ENCODE measurements at places on chromosomes 3 and 15.
A peak's percentile ranks its signal among the peaks of the same experiment; 100 is the strongest.

- no peak for DNase-seq
Observed at GRCh38 chr3:66467996-66468735, 32.7 kb downstream of the LRIG1 start.

- DNase-seq: no peak
Observed at GRCh38 chr3:22373182-22373581, 622.2 kb upstream of the ZNF385D start.

- DNase-seq: no peak
Observed at GRCh38 chr3:169809230-169809795, 3.4 kb upstream of the LRRIQ4 start.

DNA sequence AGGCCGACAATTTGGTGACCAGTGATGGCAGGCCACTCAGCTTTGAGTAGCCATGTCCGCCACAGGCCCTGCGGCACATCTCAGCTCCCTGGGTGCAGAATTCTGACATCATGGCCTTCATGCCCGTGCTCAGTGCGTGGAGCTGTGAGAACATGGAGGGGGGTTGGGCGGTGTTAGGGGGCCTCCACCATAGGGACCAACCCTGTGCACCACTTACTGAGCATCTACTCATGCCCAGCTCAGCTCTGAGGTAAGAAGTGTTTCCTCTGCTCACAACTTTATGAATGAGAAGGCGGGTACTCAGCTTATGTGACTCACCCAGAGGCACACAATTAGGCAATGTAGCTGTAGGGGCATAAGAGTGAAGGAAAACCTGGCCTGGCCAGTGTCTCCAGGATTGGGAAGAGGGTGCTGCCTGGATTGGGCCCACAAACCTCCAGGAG lies 10.5 kb downstream of the ACOX2 start:
- no peak for DNase-seq

GRCh38 chr3:74287557-74287956 lies 326.9 kb downstream of the CNTN3 start:
- DNase-seq: no peak

- no peak for DNase-seq
Observed at GRCh38 chr3:168933614-168934013, 729.9 kb downstream of the MECOM start.

- no peak for DNase-seq
Observed at GRCh38 chr3:99969136-99969535, 145.2 kb downstream of the FILIP1L start.

GRCh38 chr3:10523561-10523960 lies 18.2 kb upstream of the ATP2B2 start:
- no peak for DNase-seq

DNA sequence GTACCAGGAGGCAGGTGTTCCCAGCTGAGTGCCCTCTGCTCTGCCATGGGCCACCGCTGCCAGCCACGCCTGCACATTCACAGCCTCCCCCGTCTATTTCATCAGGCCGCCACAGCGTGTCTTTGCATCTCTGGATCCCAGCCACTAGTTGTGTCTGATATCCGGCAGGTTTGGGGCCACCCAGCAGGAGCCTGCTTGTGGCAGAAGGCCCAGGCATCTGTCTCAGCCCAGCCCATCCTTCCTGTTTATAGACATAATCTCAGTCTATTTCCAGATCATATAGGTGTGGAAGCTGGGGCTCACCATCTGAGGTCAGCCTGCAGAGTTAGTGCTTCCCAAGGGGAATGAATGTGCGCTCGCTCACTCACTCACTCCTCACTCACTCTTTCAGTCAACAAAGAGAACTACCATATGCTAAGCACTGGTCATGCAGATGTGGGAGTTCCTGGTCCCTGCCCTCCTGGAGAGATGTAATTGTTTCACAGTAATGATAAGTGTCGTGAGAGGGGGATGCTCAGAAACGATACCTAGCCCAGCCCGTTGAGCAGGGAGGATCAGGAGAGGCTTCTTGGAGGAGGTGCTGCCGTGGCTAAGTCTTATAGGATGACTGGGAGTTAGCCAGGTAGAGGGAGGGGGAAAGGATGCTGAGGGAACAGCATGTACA lies 60.6 kb downstream of the FGD5 start:
- DNase-seq: peak; percentile 35
